ENCODE measurements at places on chromosomes 12 and 14.

- no peak for DNase-seq
Observed at GRCh38 chr14:86527312-86527711, 997.4 kb downstream of the FLRT2 start.

DNA sequence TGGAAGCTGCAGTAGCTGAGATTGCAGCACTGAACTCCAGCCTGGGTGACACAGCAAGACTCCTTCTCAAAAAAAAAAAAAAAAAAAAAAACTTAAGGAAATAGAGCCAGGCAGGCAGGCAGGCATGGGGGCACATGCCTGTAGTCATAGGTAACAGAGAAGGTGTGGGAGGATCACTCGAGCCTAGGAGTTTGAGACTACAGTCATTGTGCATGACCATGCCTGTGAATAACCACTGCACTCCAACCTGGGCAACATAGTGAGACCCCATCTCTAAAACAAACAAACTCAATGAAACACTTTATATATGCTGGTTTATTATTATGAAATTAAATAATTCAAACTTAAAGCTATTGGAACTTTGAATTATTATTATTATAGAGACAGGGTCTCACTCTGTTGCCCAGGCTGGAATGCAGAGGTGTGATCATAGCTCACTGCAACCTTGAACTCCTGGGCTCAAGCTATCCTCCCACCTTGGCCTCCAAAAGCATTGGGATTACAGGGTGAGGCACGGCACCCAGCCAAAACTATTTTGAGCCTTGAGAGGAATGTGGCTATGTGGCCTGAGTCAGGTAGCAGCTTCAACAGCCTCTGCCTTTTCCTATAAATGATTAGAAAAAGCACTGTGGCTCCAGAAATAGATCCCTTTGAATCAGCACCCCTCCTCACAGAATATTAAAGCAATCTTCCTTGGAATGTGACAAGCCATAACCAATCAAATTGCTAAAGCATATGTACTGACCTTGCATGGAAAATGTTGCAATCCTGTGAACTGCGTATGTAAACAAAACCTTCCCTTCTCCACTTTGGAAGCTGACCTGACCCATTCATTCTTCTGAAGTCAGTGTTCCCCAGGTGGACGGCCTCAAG lies 34.7 kb upstream of the YY1 start:
- no peak for DNase-seq

DNA sequence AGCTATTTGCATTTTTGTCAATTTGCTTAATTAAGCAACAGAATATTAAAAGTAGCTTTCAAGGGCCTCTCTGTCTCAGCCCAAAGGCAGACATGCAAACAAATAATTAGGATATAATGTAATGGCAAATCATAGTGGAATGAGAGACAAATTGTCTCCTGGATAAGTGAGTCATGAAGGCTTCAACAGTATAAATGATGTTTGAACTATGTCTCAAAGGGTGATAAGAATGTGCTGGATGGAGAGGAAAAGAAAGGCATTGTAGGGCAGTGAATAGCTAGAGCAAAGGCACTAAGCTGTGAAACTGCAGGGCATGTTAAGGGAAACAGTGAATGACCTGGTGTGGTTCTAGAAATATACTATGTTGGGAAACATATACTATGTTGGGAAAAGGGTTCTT lies 53.5 kb upstream of the PPP1R12A start:
- DNase-seq = no peak

DNA sequence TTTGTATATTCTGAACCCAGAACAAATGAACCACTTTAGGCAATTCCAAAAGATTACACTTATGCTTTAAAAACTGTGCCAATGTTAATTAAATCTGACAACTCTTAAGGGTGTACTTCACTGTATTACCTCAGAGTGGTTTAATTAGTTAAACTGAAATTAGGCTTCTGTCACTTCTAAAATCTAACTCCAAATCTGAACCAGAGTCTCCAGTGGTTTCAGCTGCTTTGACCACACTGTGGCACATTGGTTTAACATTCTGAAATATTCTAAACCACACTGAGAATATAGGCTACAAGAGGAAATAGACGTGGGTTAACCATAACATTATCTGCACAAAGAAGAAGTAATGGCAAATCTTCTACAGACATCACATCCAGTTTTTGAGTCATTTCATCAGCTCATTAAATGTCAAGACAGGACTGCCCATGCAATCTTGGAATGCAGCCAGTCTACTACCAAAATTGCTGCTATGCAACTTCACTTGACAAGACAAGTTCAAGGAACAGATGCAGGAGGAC lies 94.8 kb downstream of the LRP6 start:
- DNase-seq = no peak

GRCh38 chr14:94343238-94344005 lies 20.3 kb upstream of the SERPINA6 start:
- DNase-seq = no peak

GRCh38 chr14:100660882-100661635 lies 65.6 kb upstream of the DLK1 start:
- DNase-seq = no peak

DNA sequence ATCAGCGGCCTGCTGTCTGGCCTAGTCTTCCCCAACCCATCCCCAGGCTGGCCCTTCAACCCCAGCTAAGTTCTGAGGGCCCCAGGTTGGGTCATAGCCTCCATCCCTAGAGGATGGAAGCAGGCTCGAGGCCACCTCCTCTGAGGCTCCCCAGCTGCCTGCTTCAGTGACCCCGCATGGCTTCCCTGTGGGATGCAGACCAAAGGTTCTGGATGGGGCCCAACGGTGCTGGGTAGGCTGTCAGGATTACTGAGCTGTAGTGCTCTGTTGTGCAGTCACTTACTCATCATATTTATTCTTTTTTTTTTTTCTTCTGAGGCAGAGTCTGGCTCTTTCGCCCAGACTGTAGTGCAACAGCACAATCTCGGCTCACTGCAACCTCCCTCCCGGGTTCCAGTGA lies 92.0 kb downstream of the IRF2BPL start:
- no peak for DNase-seq

GRCh38 chr14:40525314-40525713 lies 1081.4 kb upstream of the LRFN5 start:
- no peak for DNase-seq

DNA sequence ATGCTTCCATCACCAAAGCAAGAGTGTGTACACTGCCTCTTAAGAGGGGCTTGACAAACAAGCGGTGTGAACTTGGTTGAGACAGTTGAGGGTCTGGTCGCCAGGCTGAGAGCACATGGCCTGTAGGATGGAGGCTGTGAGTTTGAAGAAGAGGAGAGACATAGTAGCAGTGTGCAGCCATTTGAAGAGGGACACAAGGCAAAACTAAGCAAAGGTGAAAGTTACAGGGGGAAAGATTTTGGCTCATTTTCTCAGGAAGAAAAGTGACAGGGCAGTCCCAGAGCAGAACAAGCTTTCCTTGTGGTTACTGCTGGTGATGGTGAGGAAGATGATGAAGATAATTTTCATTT lies 11.3 kb upstream of the C12orf76 start:
- no peak for DNase-seq

DNA sequence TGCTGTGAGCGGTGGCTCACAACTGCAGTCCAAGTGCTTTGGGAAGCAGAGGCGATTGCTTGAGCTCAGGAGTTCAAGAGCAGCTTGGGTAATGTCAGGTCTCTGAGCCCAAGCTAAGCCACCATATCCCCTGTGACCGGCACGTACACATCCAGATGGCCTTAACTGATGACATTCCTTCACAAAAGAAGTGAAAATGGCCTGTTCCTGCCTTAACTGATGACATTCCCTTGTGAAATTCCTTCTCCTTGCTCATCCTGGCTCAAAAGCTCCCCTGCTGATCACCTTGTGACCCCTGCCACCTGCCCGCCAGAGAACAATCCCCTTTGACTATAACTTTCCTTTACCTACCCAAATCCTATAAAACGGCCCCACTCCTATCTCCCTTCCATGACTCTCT lies 48.6 kb downstream of the SLC25A47 start:
- no peak for DNase-seq

GRCh38 chr12:66693901-66694513 lies 15.1 kb upstream of the GRIP1 start:
- no peak for DNase-seq

GRCh38 chr14:58014778-58015177 lies 137.2 kb downstream of the ARMH4 start:
- no peak for DNase-seq

GRCh38 chr12:95089462-95089861 lies 16.0 kb upstream of the NR2C1 start:
- DNase-seq = no peak

GRCh38 chr12:120584343-120585149 lies 3.3 kb upstream of the POP5 start:
- peak; percentile 36 for DNase-seq

- no peak for DNase-seq
Observed at GRCh38 chr12:99619389-99620158, 28.0 kb upstream of the GARIN6 start.

DNA sequence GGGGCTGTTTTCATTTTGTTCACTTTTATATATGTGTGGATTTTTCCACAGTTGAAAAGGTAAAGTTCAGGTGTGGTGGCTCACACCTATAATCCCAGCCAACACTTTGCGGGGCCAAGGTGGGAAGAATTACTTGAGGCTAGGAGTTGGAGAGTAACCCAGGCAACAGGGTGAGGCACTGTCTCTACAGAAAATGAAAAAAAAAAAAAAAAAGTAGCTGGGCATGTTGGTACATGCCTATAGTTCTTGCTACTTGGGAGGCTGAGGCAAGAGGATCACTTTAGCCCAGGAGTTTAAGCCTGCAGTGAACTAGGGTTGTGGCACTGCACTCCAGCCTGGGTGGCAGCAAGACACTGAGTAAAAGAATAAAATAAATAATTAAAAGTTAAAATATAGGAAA lies 326.5 kb downstream of the NAV3 start:
- no peak for DNase-seq

- DNase-seq = no peak
Observed at GRCh38 chr12:12331244-12331771, 18.7 kb downstream of the MANSC1 start.

- no peak for DNase-seq
Observed at GRCh38 chr14:76313852-76314251, 62.1 kb upstream of the ESRRB start.

DNA sequence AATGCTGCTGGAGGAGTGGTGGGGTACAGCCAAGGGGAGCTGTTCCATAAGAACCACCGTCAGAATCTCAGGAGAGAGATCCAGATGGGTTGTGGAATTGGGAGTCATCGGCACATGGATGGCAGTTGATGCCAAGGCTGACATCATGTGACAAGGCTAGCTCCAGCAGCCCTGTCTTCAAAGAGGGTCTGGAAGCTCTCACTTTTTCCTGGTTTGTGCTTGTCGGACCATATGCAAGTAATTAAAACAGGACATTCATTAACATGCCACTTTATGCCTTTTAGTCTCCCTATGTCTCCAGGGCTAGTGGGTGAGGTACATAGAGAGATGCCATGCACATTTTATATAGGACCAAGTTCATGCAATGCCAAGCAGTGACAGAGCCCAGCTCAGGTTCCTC lies 211.8 kb downstream of the CRADD start:
- no peak for DNase-seq

GRCh38 chr14:68160779-68161546 lies 341.4 kb downstream of the RAD51B start:
- DNase-seq = no peak

- DNase-seq = no peak
Observed at GRCh38 chr14:68748691-68749090, 44.2 kb downstream of the ZFP36L1 start.

GRCh38 chr14:24312736-24313507 lies 1.6 kb downstream of the LTB4R start:
- DNase-seq = no peak

DNA sequence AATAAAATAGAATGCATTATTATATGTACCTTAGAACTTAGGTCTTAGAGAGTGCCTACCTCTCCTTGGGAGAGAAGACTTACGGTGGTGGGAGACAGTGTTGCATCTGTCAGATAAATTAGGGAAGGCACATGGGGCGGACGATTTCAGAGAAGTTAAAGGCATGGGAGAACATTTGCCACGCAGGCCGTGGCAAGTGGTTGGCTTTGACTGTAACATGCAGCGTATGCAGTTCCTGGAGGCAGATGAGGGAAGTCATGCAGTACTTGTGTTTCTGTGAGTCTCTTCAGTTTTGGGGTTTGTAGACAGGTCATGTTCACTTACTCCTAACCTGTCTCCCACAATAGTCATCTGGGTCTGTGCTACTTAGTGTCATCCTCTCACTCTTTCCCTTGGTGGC lies 43.6 kb downstream of the ETV6 start:
- DNase-seq = no peak

DNA sequence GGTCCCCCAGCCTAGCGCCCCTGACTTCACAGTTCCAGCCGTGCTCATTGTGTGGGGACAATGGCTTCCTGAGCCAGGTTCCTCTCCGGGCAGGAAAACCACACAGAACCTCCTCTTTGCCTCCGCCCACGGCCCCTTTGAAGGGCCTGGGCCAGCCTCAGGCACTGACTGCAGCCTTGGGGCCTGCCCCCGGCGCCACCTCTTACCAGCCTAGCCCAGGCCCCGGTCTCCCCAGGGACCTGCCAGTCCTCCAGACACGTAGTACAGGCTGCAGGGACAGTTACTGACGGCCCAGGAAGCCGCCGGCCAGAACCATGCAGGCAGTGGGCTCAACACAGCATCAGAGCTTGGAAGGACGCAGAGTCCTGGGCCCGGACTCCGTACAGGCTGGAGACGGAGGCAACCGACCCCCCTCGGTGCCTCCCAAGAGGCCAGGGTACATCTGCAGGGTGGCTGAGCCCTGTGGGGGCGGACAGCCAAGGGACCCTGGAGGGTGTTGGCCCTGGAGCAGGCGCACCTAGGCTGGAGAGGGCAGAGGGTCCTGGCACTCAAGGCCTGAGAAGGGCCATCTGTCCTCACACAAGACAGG lies 20.9 kb upstream of the NUDT14 start:
- DNase-seq = no peak

DNA sequence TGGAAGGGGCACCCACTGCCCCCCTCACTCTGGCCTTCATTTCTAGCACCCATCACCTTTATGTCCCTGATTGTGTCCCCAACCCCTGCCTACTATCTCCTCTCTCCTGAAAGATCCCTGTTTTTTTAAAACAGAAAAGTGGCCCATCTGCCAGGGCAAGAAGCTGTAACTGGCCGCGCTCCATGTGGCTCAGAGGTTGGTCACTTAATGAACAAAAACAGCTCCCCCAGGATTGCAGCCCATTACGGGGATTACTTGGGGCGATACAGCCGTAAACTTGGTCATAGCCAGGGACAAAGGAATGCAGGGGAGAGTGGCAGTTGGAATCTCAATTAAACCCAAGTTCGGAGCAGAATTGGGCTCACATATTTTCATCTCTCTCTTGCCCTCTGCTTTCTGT lies 34.8 kb upstream of the VSX2 start:
- no peak for DNase-seq

DNA sequence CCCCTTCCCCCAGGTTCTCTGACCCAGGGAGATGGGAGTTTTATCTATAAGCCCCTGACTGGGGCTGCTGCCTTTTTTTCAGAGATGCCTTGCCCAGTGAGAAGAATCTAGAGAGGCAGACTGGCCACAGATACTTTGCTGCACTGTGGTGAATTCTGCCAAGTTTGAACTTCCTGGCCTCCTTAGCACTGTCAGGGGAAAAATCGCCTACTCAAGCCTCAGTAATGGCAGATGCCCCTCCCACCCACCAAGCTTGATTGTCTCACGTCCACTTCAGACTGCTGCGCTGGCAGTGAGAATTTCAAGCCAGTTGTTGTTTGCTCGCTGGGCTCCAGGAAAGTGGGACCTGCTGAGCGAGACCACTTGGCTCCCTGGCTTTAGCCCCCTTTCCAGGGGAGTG lies 31.7 kb downstream of the KLRK1 start:
- DNase-seq = no peak

Measured in activated CD8-positive, alpha-beta memory T cell treated with anti-CD3 and anti-CD28 coated beads for 1 hour (primary cell).